Naive thymus-derived CD4-positive, alpha-beta T cell (primary cell): ENCODE measurements at places on chromosomes 11 and 22.

DNA sequence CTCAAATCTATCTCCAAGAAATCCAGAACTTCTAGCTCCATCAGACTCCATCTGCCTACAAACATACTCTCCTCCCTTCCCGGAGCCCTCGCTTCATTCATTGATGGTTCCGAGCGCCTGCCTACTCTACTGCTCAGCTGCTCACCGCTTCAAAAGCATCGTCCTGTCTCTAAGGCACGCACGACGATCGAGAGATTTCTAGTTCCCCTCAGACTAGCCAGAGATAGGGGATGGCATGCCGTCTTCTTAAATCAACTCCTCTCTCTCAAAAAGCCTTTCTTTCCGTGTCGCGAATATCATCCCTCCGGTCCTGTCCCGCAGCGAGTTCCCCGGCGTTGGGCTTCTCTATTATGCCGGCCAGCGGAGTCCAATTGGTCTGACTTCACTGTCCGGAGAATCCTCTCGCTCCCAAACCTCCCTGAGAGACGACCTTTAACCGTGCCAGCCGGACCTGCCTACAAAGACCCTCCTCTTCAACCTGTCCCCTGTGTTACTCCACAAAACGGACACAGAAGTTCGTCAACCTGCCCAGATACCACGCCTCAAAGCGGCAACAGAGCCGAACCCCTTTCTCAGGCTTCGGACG is 592 bp downstream of the EEF1G start:
- H3K27me3 ChIP-seq = no peaks in the 10 kb centered on the region
- H3K4me1 ChIP-seq = peaks cover 11% of the 10 kb centered on the region
- H3K36me3 ChIP-seq = no peaks in the 10 kb centered on the region
- peak overlapping the region; percentile 82 for H3K4me3 ChIP-seq
- peak; percentile 40 for DNase-seq

GRCh38 chr11:72629266-72629665 is 45.0 kb downstream of the PDE2A start:
- no peaks in the 10 kb centered on the region for H3K4me1 ChIP-seq
- H3K27ac ChIP-seq = no peak overlapping the region
- H3K27me3 ChIP-seq = no peaks in the 10 kb centered on the region

- no peaks in the 10 kb centered on the region for H3K27me3 ChIP-seq
- no peaks in the 10 kb centered on the region for H3K4me1 ChIP-seq
- H3K36me3 ChIP-seq = no peaks in the 10 kb centered on the region
- no peak overlapping the region for H3K27ac ChIP-seq
- H3K4me3 ChIP-seq = no peak overlapping the region
- DNase-seq = no peak
These were observed 43.4 kb downstream of the CCDC81 start for GRCh38 chr11:86418106-86418505.

DNA sequence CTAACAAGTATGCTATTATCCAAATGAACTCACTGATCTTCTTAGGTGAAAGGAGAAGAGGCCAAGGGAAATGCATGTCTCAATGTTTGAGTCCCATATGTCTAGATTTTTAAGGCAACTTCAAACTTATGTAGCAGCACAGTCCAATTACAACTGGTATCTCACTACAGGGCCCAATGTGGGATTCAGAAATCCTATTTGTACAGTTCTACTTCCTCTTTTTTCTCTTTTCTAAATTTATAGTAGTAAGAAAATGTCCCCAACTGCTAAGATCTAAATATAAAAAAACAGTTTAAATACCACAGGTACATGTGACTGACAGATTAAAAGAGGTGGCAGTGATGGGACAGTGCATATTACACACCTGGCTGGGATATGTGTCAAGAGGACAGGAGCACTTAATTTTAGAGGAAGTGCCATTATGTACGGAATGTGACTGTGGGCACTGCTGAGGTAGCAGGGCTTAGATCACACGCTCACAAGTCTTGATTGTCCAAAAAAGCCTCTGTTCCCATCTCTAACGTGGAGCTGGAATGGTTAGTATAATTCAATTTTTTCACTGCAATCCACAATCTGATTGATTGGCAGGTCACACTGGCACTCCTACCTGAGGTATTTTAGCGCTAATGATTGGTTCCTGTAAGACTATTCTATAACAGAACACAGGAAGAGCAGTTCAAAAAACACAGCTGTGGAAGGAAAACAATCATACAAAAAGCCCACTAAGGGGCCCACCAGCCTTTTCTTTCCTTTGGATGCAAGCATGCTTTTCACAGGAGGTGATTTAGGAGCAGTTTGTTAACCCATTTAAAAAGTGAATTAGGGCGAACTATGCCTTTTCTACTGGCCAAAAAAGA is 34.6 kb downstream of the APOL5 start:
- H3K27ac ChIP-seq = no peak overlapping the region
- no peaks in the 10 kb centered on the region for H3K4me1 ChIP-seq
- no peak overlapping the region for H3K4me3 ChIP-seq
- no peaks in the 10 kb centered on the region for H3K36me3 ChIP-seq
- H3K27me3 ChIP-seq = no peaks in the 10 kb centered on the region

DNA sequence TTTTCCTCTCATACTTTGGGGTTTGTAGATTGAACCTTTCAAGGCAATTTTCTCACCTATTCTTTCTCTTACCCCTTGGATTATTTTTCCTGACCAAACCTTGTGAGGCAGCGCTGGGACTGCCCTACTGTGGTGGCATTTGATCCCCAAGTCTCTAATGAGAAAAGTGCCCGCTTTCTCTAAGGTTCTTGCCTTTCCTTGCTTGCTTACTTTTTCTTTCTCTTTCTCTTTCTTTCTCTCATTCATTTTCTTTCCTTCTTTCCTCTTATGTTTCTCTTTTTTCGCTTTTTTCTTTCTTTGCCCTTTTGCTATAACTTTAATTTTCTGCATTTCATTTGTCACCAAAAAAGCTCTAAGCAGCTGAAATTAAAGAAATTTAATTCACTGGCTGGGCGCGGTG is 40.7 kb upstream of the ADSL start:
- H3K4me3 ChIP-seq = no peak overlapping the region
- H3K27me3 ChIP-seq = no peaks in the 10 kb centered on the region
- no peak for DNase-seq

GRCh38 chr22:50705851-50706351 is 32.1 kb upstream of the ACR start:
- H3K27me3 ChIP-seq = no peaks in the 10 kb centered on the region
- H3K4me1 ChIP-seq = no peaks in the 10 kb centered on the region
- H3K27ac ChIP-seq = no peak overlapping the region
- no peak for DNase-seq
- H3K4me3 ChIP-seq = no peak overlapping the region
- H3K36me3 ChIP-seq = no peaks in the 10 kb centered on the region

GRCh38 chr22:36145881-36146280 is 14.7 kb downstream of the APOL3 start:
- H3K4me3 ChIP-seq = no peak overlapping the region
- H3K27ac ChIP-seq = no peak overlapping the region
- H3K36me3 ChIP-seq = peaks cover 26% of the 10 kb centered on the region
- DNase-seq = no peak
- H3K4me1 ChIP-seq = peaks cover 12% of the 10 kb centered on the region
- no peaks in the 10 kb centered on the region for H3K27me3 ChIP-seq

- no peaks in the 10 kb centered on the region for H3K4me1 ChIP-seq
- no peak overlapping the region for H3K27ac ChIP-seq
- DNase-seq = no peak
- no peaks in the 10 kb centered on the region for H3K36me3 ChIP-seq
- H3K4me3 ChIP-seq = no peak overlapping the region
These were observed 85.1 kb upstream of the USP47 start for GRCh38 chr11:11756718-11757117.

DNA sequence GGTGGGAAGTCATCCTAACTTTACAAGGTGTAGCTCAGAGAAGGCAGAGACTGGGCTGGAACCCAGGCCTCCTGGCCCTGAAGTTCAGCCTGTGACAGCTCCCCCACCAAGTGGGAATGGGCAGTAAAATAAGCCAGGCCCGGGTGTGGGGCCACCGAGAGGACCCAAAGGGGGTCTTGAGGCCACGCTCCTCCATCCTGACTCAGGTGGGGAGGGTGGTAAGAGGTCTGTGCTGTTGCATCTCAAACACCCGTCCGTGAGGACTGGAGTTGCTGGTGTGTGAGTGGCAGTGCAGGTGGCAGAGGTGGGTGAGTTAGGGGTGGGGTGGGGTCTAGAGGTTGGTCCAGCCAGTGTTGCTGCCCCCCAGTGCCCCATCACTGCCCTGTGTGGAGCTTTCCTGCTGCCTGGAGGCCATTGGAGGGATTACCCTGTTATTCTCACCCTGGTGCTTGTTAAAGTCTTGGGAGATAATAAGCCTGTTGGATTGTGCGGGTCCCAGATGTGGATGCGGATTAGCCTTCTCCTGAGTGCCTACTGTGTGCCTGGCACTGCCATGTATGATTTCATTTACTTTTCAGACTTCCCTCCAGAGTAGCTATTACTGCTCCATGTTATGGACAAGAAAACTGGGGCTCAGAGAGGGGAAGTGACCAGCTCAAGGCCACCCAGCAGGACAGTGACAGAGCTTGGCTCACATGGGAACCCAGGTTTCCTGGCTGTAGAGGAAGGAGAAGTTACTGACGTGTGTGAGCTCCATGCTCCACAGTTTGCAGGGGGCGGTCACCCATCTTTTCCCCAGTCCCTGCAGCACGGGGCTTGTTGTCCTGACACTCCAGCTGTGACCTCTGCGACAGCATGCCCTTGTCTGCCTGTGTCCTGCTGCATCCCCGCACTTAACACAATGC is 12.9 kb downstream of the SERPINH1 start:
- H3K27me3 ChIP-seq = no peaks in the 10 kb centered on the region
- H3K4me3 ChIP-seq = no peak overlapping the region
- no peak overlapping the region for H3K27ac ChIP-seq
- DNase-seq = no peak

GRCh38 chr11:33375688-33376311 is 118.6 kb downstream of the HIPK3 start:
- no peaks in the 10 kb centered on the region for H3K36me3 ChIP-seq
- H3K4me3 ChIP-seq = no peak within 1 kb of the TSS
- no peak for DNase-seq
- no peaks in the 10 kb centered on the region for H3K4me1 ChIP-seq
- no peak within 1 kb of the TSS for H3K27ac ChIP-seq

DNA sequence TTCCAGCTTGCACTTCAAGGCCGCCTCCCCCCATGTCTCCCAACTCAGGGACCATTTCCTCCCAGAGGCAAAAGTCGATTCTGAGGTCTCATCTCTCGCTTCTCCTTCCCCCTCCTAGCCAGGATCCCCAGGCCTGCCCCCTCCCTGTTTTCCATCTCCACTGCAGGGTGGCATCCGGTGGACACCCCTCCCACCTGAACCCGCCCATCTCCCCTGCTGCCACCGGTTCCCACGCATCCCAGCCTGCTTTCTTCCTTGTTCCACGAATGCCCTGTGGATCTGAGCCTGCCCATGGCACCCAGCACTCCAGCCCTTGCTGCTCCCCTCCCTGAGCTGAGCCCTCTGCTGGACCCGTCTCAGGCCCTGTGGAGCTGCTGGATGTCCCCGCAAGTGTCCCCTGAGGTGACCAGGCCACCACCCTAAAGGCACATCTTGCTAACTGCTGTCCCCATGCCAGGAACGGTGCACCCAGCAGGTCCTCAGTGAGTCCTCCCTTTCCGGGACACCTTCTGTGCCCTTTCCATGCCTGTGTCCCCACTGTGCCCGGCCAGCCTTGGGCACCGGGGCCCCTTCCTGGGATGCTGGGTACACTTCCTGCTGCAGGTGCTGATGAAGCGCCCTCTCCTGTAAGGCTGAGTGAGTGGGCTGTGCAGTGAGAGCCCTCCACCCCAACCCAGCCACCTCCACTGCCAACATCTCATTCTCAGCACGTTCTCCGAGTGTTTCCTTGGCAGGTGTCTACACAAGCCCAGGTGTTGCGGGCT is 936 bp downstream of the IL17REL start:
- H3K27ac ChIP-seq = no peak overlapping the region
- no peak overlapping the region for H3K4me3 ChIP-seq
- no peaks in the 10 kb centered on the region for H3K27me3 ChIP-seq
- H3K36me3 ChIP-seq = no peaks in the 10 kb centered on the region
- H3K4me1 ChIP-seq = peaks cover 9% of the 10 kb centered on the region

GRCh38 chr22:36595940-36596339 is 67.0 kb upstream of the EIF3D start:
- no peaks in the 10 kb centered on the region for H3K4me1 ChIP-seq
- H3K4me3 ChIP-seq = no peak overlapping the region
- no peak overlapping the region for H3K27ac ChIP-seq
- H3K36me3 ChIP-seq = no peaks in the 10 kb centered on the region

GRCh38 chr11:22991196-22991595 is 130.9 kb upstream of the CCDC179 start:
- H3K4me3 ChIP-seq = no peak overlapping the region
- no peaks in the 10 kb centered on the region for H3K36me3 ChIP-seq
- no peak overlapping the region for H3K27ac ChIP-seq
- no peaks in the 10 kb centered on the region for H3K27me3 ChIP-seq
- DNase-seq = no peak
- no peaks in the 10 kb centered on the region for H3K4me1 ChIP-seq

- no peak overlapping the region for H3K27ac ChIP-seq
- DNase-seq = no peak
- no peaks in the 10 kb centered on the region for H3K36me3 ChIP-seq
- no peak overlapping the region for H3K4me3 ChIP-seq
These were observed 58.9 kb downstream of the TEAD1 start for GRCh38 chr11:12733091-12733490.
